Activated naive CD4-positive, alpha-beta T cell treated with anti-CD3 and anti-CD28 coated beads, Interleukin-2, amount 50 U/mL, for 16 hours (primary cell): ENCODE measurements at places on chromosomes 1 and 21.

DNA sequence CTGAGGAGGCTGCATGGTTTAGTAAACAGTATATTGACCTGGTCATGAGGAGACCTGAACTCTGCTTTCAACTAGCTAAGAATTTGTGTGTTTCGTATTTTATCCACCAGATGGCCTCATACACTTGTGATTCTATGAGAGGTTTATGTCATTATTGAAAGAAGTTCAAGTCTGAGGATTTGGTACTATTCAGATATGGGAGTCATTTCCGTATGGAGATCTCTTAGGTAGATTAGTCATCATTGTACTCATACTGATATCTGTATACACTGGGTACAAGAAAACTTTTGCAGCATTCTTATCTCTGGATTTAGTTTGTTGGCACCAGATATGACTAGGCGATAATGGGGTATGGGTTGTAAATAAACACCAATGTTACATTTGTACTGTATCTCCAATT, 26.6 kb downstream of the ATF6 start:
- no peak for DNase-seq

- no peak for DNase-seq
Observed at GRCh38 chr1:179476484-179476883, 99.3 kb downstream of the NPHS2 start.

DNA sequence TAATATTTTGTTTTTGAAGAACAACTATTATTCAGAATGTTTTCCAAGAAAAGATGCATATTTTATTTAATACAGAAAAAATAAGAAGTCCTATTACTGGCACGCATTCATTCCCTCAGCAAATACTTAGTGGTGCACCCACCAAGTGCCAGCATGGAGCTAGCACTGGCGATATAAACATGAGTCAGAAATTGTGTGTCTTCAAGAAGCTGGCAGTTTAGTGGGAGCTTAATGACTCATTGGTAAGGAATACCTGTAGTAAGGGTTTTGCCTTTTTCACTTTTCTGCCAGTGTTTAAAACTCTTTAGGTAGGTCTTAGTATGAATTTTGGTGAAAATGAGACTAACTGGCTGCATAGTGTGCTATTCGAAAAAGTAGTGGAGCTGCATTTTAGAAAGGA, 6.3 kb downstream of the MAGI3 start:
- DNase-seq: no peak

DNA sequence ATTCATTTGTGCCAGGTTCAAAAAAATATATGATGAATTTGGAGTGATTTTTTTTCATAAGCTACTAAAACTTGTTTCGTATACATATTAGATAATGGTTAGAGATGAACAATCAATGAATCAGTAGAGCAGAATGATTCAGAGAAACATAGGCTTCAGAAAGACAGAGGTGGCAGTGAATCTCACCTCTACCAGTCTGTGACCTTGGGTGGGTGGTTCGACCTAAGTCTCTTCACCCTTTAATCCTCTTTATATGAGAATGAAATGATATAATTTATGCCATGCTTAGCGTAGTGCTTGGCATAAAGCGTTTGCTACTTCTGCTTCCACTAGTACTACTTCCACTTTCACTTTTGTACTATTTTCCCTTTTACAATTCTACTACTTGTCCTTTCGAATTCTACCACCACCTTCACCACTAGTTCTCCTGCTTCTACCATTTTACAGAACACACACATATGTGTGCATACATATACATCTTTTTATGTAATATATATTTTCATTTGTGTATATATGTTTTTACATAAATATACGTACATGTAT, 45.1 kb downstream of the FYB2 start:
- no peak for DNase-seq

DNA sequence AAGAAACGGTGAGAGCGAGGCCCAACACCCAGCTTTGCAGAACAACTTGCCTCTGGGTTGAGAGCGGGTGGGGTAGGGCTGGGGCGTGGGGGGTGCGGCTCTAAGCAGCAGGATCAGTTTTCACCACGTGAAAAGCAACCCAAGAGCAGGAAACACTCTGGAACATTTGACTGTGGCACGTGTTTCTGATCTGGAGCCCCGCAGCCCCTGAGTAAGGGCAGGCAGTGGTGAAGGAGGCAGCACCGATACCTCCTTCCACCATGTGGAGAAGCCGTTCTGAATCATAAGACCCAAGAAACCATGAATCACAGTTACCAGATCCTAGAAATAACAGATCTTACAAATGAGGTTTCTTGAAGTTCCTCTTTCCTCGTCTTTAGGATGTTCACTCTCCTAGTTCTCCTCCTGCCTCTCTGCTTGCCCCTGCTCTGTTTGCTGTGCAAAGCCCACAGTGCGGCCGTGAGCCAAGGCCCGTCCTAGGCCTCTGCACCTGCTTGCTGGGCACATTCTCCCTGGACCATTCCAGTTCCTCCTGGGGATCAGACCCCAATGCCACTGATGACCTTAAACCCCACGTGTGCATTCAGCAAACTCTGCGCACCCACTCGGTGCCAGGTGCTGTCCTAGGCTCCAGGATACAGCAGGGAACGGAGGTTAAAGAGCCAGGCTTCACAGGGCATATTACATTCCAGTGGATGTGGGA, 31.9 kb downstream of the SLC1A7 start:
- no peak for DNase-seq

- no peak for DNase-seq
Observed at GRCh38 chr1:62906428-62906886, 122.5 kb downstream of the ATG4C start.

DNA sequence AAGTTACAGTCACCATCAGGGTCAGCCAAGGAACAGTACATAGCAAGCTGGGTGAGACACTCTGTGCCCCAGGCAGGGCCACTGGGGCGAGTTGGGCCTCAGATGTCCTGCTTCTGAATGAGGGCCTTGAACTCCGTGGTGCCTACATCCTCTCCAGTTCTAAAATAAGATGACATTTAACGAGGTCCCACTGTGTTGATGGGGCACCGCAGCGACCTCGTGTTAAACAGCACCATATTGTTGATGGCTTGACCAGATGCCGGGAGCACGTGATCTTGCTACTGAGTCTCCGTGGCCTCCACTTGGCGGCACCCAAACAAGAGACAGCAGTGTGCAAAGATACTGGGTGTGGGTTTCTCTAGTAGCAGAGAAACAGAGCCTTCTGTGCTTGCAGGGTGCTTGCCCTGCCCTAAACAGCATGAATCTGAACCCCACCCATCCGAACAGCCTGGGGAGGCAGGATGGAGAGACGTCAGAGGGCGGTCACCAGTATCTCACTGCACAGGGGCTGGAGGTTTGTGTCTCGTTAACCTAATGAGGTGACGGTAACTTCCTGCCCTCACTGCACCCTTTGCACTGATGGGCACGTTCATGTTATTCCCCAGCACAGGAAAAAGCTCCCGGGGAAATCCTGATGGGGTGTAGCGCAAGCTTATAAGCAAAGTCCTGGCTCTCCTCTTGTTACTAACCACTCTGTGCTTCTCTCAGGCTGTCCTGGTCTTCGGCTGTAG, 324.4 kb downstream of the AJAP1 start:
- DNase-seq: no peak

GRCh38 chr1:242847390-242847993, 323.0 kb upstream of the PLD5 start:
- no peak for DNase-seq

DNA sequence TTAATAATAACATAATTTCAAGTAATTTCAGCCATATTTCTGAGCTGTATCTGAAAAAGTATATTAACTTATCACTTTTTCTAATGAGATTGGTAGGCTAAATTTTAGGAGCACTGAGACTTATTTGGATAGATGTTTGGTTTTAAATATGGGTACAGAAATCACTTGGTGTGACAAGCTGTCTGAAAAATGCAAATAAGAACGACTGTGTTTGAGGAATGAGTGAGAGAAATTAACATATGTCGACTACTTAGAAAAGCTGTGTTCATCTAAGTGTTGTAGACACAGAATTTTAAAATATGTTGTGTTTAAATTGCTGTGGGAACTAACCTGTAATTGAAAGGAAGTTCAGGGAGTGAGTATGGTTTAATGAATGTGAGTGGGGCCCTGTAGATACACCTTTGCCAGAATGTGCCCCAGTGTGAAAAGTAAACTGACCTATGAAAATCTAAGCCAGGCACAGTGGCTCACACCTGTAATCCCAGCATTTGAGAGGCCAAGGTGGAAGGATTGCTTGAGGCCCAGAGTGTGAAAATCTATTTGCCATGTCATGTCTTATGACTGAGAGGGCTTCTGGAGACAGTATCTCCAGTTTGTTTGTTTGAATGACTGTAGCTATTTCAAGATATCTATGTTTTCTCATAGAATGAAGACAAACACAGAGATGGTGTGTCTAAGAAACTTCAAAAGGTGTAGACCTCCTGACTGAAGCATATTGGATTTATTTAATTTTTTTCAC, 53.8 kb upstream of the LRRC8C start:
- no peak for DNase-seq

DNA sequence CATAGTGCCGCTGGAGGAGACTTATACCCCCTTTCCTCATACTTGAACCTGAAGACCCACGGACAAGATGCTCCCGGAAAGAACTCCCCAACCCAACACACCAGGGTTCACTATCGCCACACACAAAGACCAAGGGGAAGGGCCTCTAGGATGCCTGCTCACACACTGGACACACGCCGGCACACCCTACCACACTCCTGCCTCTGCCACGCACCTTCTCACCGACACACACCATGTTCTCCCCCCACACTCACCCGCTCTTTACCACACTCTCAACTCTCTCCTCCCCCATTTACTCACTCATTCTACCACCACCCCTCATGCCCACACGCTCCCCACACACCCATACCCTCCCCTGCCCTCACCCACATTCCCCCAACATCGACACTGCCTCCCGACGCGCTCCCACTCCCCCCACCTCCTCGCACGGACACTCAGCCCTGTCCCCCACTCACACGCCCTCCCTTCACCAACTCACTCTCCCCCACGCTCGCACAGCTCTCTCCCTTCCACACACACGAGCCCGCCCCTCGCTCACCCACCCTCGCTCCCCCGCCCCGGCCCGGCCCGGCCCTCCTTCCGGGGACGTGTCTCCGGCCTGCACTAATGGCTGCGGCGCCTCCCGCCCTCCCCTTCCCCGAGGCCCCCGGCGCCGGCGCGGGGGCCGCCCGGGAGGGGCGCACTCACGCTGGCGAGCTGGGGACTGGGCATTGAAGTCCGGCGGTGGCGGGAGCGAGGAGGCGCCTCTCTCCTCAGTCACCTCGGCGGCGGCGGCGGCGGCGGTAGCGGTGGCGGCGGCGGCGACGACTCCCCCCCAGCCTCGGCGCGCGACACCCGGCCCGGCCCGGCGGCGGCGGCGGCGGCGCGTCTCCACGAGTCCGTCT, 626 bp downstream of the PTP4A2 start:
- peak; percentile 82 for DNase-seq

DNA sequence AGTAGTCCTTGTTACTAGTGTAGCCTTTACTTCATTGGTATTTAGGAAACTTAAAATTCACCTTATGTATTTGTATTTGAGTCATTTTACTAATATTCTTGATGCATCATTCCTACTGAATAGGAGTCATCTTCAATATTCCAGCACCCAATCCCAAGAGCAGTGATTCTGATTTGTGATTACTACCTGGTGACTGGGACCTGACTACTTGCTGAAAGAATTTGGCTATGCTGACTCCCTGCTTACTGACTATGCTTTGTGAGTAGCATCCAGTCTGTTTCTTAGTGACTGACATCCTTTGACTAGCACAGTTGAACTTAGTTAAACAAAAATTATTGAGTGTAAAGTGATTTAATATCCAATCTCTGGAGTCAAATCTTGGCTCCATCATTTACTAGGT, 129.9 kb upstream of the NEGR1 start:
- DNase-seq: no peak

DNA sequence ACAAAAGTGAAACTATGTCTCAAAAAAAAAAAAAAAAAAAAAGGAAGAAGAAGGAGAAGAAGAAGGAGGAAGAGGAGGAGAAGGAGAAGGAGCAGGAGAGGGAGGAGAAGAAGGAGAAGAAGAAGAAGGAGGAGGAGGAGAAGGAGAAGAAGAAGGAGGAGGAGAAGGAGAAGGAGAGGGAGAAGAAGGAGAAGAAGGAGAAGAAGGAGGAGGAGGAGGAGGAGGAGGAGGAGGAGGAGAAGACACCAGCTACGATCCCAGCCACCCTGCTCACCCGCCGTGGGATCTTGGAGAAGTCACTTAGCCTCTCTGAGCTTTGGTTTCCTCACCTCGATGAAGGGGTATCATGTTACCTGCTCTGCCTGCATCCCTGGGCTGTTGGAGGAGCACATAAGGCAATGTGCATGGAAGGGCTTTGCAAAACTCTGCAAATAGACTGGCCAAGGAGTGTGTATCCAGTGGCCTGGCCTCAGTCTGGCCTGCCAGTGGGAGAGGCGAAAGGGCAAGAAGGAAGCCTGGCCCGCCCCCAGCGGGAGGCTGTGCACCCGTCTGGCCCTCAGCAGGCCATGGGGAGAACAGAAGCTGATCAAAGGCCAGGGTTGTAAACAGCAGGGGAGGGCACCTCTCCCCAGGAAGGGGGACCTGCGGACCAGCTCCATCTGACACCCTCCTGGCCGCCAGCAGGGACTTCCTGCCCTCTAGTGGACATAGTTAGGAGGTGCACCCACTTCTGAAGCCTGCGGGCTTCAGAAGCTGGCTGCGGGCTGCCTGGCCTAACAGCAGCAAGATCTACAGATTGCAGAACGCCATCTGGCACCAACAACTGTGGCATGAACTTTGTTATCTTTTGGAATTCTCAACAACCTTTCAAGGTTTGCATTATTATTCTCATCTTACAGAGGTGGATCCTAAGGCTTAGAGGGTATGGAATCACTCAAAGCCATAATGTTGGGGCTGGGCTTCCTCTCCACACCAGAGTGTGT, 19.2 kb upstream of the CDK18 start:
- DNase-seq: peak; percentile 60

DNA sequence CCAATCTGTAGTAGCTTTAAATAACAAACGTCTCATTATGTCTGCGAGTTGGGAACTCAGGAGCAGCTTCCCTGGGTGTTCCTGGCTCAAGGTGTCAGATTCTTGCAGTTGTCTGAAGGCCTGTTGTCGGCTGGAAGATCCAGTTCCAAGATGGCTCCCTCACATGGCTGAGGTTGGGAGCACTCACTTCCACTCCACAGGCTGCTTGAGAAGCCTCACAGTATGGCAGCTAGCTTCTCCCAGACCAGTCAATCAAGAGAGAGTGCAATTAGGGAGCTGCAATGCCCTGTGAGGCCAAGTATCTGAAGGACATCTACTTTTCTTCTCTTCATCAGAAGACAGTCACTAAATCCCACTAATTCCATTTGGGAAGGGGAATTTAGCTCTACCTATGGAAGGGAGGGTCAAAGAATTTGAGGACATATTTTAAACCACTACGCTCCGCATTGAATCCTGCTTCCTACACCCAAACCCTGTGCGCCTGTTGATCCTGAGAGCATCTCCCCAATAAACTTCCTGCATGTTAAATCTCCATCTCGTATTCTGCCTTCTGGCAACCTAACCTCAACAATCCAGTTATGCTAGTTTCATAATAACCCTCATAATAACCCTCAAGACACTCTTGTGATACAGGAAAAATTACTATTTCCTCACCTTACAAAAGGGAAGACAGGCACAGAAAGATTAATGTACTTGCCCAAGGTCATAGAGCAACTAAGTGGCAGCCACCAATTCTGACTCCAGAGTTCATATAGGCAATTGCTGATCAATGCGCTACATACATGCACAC, 3.6 kb upstream of the VPS26C start:
- no peak for DNase-seq
